NCI-H526 treated with DMSO at 0.1 percent for 48 hours (cell line): ENCODE measurements at places on chromosomes 13 and 19.
A peak's percentile ranks its signal among the peaks of the same experiment; 100 is the strongest.

GRCh38 chr19:48192750-48193149 is 22.3 kb downstream of the ZSWIM9 start:
- DNase-seq = no peak

- no peak for DNase-seq
Measured at GRCh38 chr19:5470264-5470671, 15.1 kb downstream of the ZNRF4 start.

- DNase-seq = no peak
Measured at GRCh38 chr13:29439601-29440388, 155.7 kb downstream of the SLC7A1 start.

DNA sequence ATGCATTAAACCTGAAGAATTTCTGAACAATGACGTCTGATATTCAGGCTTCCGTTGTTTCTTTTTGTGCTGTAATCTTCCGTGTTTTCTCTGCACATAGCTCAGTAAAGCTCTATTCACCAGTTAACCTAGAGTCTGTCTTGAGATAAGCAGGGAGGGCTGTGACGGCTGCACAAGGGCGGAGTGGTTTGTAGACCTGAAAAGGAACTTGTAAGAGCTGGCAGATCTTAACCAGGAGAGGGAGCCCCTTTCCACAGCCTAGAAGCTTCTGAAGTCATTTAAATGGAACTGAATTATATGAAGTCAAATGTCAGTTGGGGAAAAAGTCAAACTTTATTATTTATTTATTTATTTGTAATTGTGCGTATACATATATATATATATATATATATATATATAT is 27.5 kb downstream of the DPRX start:
- DNase-seq = peak; percentile 15
